ENCODE measurements at places on chromosomes 7 and 10.

DNA sequence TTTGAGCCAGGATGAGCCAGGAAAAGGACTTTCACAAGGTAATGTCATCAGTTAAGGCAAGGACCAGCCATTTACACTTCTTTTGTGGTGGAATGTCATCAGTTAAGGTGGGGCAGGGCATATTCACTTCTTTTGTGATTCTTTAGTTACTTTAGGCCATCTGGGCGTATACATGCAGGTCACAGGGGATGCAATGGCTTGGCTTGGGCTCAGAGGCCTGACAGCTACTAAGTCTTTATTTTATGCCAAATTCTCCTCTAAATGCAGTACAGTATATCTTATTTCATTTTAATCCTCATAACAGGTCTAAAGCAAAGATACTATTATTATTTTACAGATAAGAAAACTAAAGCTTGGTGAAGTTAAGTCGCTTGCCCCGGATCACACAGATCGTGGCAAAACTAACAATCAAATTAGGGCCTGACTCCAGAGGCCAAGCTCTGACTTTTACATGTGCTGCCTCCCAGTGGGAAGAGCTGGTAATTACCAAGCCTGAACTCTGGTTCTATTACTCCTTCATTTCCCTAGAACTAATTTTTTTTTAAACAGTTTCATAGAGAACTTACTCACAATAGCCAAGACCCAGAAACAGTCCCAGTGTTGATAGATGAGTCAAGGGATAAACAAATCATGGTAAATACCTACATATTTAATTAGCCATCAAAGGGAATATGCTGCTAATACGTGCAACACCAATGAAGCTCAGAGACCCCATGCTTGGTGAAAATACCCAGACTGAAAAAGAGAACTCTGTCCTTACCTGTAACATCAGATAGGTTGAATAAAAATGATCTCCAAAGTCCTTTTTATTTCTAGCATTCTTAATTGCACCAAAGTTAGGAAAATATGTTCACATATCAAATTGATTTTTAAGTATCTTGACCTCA is 35.4 kb downstream of the C7orf25 start:
- DNase-seq: peak; percentile 16

DNA sequence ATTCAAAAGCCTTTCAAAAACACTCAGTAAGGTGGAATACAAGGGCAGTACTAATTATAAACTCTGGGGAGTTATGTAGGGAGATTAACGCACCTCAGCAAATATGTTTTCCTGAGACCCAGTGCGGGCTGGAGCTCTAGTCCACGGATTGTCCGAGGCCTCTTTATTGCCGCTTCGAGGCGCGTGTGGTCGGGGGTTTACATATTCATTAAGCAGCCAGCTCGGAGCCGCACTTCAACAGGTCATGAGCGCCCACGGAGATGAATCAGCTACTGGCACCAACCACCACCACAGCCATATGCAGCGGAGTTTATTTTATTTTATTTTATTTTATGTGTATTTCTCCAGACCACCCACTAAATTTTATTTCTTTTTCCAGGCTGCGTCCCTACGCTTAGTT is 195.9 kb upstream of the ADARB2 start:
- DNase-seq: no peak

GRCh38 chr10:11162828-11163599 is 145.3 kb downstream of the CELF2 start:
- peak; percentile 60 for DNase-seq

GRCh38 chr7:30743371-30744074 is 8.4 kb upstream of the INMT start:
- DNase-seq: no peak

DNA sequence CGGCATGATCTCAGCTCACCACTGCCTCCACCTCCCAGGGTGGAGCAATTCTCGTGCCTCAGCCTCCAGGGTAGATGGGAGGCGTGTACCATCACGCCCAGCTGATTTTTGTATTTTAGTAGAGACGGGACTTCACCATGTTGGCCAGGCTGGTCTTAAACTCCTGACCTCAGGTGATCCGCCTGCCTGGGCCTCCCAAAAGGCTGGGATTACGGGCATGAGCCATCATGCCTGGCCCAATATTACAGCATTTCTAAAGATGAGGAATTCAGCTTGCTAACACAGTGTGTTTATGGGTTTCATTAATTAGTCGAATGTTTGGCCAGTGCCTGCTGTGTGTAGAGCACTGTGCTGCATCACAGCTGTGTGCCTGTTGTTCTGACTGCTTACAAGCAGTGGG is 3.7 kb downstream of the WDR37 start:
- DNase-seq: no peak

All from T-helper 9 cell (primary cell).